ENCODE measurements at places on chromosomes 12 and 14.

GRCh38 chr12:91105807-91106206 lies 5.5 kb downstream of the LUM start:
- H3K27me3 ChIP-seq = peaks cover 4% of the 10 kb centered on the region
- H3K27ac ChIP-seq = no peak overlapping the region

- no peak overlapping the region for H3K27ac ChIP-seq
- no peaks in the 10 kb centered on the region for H3K27me3 ChIP-seq
- no peak overlapping the region for H3K4me3 ChIP-seq
- H3K4me1 ChIP-seq = no peaks in the 10 kb centered on the region
These were observed 106.0 kb upstream of the CCDC196 start for GRCh38 chr14:66380143-66380542.

DNA sequence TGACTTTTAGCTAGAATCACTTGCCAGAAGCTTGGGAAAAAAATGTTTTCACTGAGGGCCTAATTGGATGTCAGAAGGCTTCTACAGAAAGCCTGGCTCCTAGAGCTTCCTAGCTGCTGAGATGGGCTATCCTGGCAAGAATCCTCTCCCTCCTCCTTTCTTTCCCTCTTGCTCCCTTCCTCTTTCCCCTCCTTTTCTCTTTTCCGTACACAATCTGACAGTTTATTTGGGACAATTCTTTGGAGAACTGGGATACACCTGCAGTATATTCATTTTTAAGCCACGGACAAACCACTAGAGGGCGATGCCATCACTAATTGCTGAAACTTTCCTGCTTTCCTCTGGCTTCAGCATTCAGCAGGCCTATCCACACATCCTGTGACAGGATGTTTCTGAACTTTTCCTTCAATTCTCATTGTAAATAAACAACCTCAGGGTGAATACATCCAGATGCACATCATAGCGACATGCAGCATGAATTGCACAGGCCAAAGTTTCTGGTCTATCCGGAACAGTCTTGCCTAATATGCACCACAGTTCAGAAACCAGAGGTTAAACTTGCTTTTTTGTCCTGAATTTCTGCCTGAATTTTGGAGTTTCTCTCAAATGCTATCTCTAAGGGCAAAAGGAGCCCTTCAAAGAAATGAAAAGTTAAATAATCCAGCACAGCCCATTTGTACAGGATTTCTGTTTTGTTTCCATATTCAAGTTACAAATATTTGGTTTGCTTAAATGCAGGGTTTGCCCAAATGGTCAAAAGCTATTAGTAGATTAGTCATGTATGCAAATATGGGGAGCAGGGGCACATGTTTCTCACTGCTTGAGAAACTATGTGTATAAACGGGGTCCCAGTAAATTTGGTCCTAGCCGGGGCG lies 142.8 kb downstream of the PAWR start:
- peak; percentile 11 for DNase-seq
- no peaks in the 10 kb centered on the region for H3K36me3 ChIP-seq
- peaks cover 1% of the 10 kb centered on the region for H3K27me3 ChIP-seq
- no peak overlapping the region for H3K4me3 ChIP-seq

GRCh38 chr14:70670992-70671651 lies 29.4 kb downstream of the TTC9 start:
- H3K27ac ChIP-seq = no peak overlapping the region
- H3K4me1 ChIP-seq = peaks cover 12% of the 10 kb centered on the region
- H3K27me3 ChIP-seq = no peaks in the 10 kb centered on the region
- no peak for DNase-seq
- peaks cover 8% of the 10 kb centered on the region for H3K36me3 ChIP-seq

- H3K27me3 ChIP-seq = peaks cover 3% of the 10 kb centered on the region
- no peak overlapping the region for H3K4me3 ChIP-seq
- H3K27ac ChIP-seq = no peak overlapping the region
- H3K36me3 ChIP-seq = no peaks in the 10 kb centered on the region
These were observed 60.8 kb upstream of the HSPB8 start for GRCh38 chr12:119117936-119118335.

GRCh38 chr12:89134213-89134770 lies 218.0 kb downstream of the DUSP6 start:
- H3K27me3 ChIP-seq = peaks cover 2% of the 10 kb centered on the region
- H3K27ac ChIP-seq = no peak overlapping the region
- no peak for DNase-seq
- no peaks in the 10 kb centered on the region for H3K36me3 ChIP-seq
- peaks cover 31% of the 10 kb centered on the region for H3K4me1 ChIP-seq
- H3K4me3 ChIP-seq = no peak overlapping the region

DNA sequence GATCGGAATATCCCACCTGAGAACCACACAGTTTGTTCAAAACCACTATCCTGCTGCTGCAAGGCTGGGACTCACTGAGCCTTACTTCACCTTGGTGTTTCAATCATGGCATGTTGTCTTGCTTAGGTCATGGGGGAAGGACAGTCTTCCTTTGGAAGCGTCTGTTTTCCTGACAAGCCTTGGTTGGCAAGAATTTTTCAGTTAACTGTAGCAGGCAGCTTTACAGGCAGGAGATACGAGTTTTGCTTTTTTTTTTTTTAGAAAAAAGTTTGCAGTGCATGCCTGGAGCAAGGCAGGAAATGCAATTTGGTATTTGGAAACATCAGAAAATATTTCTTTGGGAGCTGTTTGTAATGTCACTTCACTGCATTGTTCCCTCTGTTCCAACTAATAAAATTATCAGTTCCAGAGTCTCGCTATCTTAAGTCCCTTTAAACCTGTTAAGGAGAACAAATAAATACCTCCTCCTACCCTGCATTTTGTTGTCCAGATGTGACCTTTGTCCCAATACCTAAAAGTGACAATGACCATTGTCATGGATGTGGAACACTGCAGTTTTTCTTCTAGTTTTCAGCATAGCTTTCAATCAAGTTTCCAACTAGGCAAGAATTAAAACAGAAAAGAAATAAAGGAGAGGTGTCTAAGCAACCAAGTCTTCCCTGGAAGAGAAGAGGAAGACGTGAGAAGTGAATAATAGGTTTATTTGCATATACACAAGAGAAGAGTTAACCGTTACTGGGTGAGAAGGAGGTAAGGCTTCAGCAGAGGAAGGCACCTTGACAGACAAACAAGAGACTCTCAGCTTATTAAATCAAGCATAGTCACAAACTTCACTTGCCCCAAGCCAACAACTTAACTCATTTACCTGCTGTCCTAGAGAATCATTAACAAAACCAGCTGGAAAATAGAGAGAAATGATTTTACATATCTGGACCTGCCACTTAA lies 71.4 kb upstream of the ACTN1 start:
- no peak overlapping the region for H3K27ac ChIP-seq
- no peaks in the 10 kb centered on the region for H3K27me3 ChIP-seq
- H3K4me1 ChIP-seq = peaks cover 4% of the 10 kb centered on the region
- H3K4me3 ChIP-seq = no peak overlapping the region
- peaks cover 16% of the 10 kb centered on the region for H3K36me3 ChIP-seq

DNA sequence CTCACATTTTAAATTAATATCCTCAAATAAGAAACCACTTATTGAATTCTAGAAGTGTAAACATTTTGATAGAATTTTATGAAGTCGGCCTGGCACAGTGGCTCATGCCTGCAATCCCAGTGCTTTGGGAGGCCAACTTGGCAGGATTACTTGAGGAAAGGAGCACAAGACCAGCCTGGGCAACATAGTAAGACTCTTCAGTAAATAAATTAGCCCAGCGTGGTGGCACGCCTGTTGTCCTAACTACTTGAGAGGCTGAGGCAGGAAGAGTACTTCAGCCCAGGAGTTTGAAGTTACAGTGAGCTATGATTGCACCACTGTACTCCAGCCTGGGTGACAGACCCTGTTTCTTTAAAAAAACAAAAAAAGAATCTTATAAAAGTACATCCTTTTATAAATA lies 8.9 kb upstream of the ZNF410 start:
- H3K27me3 ChIP-seq = no peaks in the 10 kb centered on the region
- no peak overlapping the region for H3K27ac ChIP-seq
- no peak overlapping the region for H3K4me3 ChIP-seq
- H3K4me1 ChIP-seq = no peaks in the 10 kb centered on the region
- peaks cover 3% of the 10 kb centered on the region for H3K36me3 ChIP-seq

GRCh38 chr12:117142094-117142493 lies 42.9 kb upstream of the TESC start:
- DNase-seq = no peak
- peaks cover 16% of the 10 kb centered on the region for H3K36me3 ChIP-seq
- peaks cover 25% of the 10 kb centered on the region for H3K4me1 ChIP-seq
- H3K27me3 ChIP-seq = no peaks in the 10 kb centered on the region

DNA sequence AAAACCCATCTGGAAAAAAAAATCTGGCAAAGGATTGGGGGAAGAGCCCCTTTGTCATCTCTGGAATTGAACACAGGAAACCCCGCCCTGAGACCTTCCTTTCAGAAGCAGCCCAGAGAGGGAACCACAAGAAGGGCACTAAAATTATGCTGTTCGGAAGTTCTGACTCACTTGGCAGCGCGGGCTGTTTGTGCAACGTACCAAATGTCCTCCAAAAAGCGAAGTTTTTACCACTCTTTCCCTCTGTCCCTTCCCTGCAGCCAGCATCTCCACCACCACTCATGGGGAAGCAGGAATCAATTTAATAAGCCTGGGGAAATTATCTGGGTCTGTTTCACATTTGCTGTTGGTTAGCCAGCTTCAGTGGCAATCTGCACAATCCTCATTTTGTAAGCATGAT lies 3.2 kb upstream of the SYNE3 start:
- H3K27ac ChIP-seq = peak overlapping the region; percentile 98
- H3K27me3 ChIP-seq = no peaks in the 10 kb centered on the region
- H3K36me3 ChIP-seq = no peaks in the 10 kb centered on the region

GRCh38 chr12:93247313-93247991 lies 130.3 kb upstream of the NUDT4 start:
- no peak overlapping the region for H3K4me3 ChIP-seq
- H3K36me3 ChIP-seq = no peaks in the 10 kb centered on the region
- H3K27ac ChIP-seq = no peak overlapping the region
- H3K27me3 ChIP-seq = no peaks in the 10 kb centered on the region

DNA sequence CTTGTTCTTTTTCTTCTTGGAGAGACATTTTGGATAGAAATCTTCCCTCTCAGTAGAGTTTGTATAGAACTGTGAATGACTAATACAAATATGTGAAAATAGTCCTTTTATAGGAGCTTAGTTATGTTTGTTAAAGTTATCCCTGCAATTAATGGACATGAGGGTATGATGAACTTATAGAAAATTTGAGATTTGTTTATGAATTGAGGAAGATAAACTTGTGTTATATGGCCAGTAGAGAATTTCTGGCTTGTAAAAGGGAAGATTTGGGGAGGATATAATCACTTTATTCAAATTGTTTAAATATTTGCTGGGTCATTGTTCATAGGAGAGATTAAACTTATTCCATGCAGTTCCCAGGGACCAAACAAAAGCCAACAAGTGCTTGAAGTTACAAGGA lies 119.6 kb downstream of the DAAM1 start:
- no peaks in the 10 kb centered on the region for H3K36me3 ChIP-seq
- DNase-seq = no peak
- H3K27me3 ChIP-seq = no peaks in the 10 kb centered on the region

GRCh38 chr14:57831981-57832380 lies 33.9 kb downstream of the SLC35F4 start:
- no peak for DNase-seq
- peaks cover 3% of the 10 kb centered on the region for H3K27me3 ChIP-seq
- H3K4me1 ChIP-seq = no peaks in the 10 kb centered on the region

GRCh38 chr14:26282578-26282977 lies 315.3 kb downstream of the NOVA1 start:
- H3K4me1 ChIP-seq = no peaks in the 10 kb centered on the region
- H3K36me3 ChIP-seq = no peaks in the 10 kb centered on the region
- no peak overlapping the region for H3K27ac ChIP-seq
- DNase-seq = no peak
- H3K27me3 ChIP-seq = no peaks in the 10 kb centered on the region
- H3K4me3 ChIP-seq = no peak overlapping the region

GRCh38 chr12:116416166-116416565 lies 138.7 kb upstream of the MED13L start:
- H3K36me3 ChIP-seq = no peaks in the 10 kb centered on the region
- no peaks in the 10 kb centered on the region for H3K27me3 ChIP-seq
- H3K4me1 ChIP-seq = no peaks in the 10 kb centered on the region
- DNase-seq = no peak
- H3K27ac ChIP-seq = no peak overlapping the region

DNA sequence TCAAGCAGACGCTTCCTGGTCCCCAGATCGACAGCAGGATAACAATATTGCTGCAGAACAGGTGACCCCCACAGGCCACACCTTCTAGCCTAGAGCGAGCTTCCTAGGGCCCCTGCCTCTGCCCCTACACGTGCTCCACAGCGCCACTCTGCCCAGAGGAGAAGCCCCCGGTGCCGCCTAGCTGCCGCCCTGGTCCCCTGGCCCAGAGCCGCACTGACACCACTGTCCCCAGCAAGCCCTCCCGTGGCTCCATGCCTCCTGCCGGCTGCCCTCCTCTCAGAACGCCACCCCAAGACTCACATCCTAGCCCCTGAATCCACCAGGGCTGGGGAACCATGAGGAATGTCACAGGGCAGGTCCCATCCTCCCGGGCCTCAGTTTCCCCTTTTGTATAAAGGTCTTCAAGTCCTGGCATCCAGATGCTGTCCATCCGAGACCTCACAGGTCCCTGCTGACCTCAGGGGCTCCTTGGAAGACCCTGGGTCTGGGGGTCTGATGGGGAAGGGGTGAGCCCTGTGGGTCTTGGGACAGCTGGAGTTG lies 31.0 kb downstream of the JAG2 start:
- H3K4me1 ChIP-seq = no peaks in the 10 kb centered on the region
- DNase-seq = no peak
- no peak overlapping the region for H3K27ac ChIP-seq
- no peaks in the 10 kb centered on the region for H3K36me3 ChIP-seq

GRCh38 chr14:91884664-91885063 lies 17.3 kb upstream of the TC2N start:
- H3K4me1 ChIP-seq = peaks cover 21% of the 10 kb centered on the region
- H3K27ac ChIP-seq = no peak overlapping the region
- no peak overlapping the region for H3K4me3 ChIP-seq

- no peak for DNase-seq
- H3K4me1 ChIP-seq = peaks cover 13% of the 10 kb centered on the region
- no peak overlapping the region for H3K27ac ChIP-seq
- peak overlapping the region; percentile 53 for H3K4me3 ChIP-seq
- H3K27me3 ChIP-seq = no peaks in the 10 kb centered on the region
- H3K36me3 ChIP-seq = no peaks in the 10 kb centered on the region
These were observed 7.5 kb upstream of the ETFBKMT start for GRCh38 chr12:31651893-31652521.

DNA sequence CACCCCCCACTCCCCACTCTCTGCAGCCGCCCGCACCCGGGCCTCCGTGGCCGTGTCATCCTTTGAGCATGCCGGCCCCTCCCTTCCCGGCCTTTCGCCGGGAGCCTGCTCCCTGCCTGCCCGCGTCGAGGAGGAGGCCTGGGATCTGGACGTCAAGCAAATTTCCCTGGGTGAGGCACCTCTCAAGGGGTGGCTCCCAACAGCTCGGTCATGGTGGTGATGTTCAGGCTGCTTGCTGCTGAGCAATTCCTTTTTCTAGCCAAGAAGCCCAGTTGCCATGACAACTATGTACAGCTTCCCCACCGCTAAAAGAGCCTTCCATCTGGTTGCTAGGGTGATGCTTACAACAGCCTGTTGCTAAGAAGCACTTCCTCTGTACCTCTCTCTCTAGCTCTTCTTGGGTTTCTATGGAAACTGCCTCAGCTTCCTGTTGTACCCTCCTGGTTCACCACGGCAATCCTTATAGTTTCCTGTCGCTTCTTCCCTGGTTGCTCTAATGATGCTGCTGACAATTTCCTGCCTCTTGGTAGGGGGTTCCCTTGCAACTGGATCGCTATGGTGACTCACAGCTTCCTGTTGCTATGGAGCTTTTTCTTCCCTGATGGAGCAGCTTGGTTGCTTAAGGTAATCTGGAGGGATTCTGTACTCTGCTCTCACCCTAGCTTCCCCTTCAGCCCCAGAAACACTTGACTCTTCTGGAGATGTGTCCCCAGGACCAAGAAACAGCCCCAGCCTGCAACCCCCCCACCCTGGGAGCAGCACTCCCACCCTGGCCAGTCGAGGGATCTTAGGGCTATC lies 11.0 kb downstream of the ZNF219 start:
- H3K36me3 ChIP-seq = no peaks in the 10 kb centered on the region
- no peak overlapping the region for H3K4me3 ChIP-seq
- peaks cover 19% of the 10 kb centered on the region for H3K4me1 ChIP-seq

All from activated naive CD8-positive, alpha-beta T cell treated with anti-CD3 and anti-CD28 coated beads, Interleukin-2, amount 50 U/mL, for 24 hours (primary cell).